SK-N-SH treated with all-trans-retinoic acid at 6 μM for 48 hours (cell line): ENCODE measurements at places on chromosomes 2 and 18.

- ATAC-seq: no peak
These were observed 149.6 kb downstream of the TMEM18 start for GRCh38 chr2:527581-527980.

DNA sequence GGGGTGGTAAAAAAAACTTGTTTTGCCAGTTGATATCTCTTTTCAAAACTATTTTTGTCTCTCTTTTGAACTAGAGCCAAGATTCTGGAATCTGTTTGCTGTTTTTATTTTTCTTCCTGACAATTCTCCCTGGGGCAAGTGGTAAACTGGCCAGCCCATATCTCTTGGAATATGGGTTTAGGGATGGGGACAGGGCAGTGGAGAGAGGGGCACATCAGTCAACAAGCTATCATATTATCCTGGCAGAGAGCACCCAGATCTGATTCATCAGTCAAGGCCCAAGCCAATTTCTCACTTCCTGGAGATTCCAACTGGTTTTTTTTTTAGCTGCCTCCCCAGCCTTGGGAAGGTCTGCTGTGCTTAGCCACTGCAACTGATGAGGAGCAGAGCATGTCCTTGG, 52.3 kb downstream of the ARHGAP28 start:
- ATAC-seq: peak; percentile 75

DNA sequence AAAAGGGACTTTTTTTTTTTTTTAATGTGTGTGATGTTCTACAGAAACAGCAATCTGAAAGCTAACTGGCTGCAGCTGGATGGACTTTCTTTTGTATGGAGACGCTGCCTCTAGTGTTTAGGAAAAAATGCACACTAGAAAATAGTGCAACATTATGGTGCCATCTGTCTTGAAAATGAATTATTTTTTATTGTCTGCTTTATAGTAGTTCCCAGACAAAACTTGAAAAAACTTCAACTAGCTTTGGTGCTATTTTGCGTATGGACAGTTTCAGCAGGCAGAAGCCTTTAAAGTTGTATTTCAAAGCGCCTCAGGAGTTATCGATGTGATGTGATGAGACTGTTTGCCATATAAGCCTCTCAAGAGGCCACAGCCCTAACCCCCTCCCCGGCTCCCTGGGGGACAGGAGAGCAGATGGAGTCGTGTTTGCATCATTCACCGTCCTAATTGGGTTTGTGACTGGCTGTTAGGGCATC, 86.9 kb downstream of the LTBP1 start:
- ATAC-seq: peak; percentile 89

- no peak for ATAC-seq
These were observed 75.4 kb downstream of the MEMO1 start for GRCh38 chr2:31935370-31935769.

DNA sequence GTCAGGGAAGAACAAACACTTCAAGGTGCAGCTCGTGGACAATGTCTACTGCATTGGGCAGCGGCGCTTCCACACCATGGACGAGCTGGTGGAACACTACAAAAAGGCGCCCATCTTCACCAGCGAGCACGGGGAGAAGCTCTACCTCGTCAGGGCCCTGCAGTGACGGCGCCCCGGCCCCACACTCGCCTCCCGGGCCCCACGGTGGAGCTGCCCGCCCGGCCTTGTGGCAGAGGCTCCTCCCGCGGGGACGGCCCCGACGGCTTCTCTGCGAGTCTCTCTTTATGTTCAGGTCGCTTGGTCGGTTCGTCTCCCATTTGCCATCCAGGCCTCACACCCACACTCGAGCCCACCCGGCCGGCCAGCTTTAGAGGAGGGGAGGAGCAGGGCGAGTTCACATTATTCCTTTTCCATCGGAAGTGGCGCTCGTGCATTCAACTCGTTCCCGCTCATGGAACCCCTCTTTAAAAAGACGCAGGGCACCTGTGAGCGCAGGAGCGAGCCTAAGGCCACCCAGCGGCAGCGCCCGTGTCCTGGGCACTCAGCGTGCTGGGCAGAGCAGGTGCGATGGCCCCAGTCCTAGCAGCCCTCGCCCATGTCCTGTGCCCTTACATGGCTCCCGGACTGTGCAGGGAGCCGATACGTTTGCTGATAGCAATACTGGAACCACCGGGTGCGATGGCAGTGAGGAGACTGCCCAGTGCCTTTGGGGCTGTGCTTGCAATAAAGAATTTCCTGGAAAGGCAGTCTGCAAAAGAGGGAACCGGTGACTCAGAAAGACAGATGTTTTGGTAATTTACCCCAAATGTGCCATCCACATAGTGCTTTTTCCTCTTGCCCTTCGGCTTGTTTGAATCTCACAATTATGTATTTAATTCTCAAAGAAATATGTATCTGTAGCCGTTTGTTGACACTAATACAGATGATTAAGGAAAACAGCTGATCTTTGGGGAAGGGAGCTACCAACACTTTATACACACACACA, 148.6 kb downstream of the NCK2 start:
- ATAC-seq: no peak
